ENCODE measurements at places on chromosomes 11 and 22.

GRCh38 chr11:128924510-128925249, 18.0 kb downstream of the TP53AIP1 start:
- DNase-seq, result no peak

DNA sequence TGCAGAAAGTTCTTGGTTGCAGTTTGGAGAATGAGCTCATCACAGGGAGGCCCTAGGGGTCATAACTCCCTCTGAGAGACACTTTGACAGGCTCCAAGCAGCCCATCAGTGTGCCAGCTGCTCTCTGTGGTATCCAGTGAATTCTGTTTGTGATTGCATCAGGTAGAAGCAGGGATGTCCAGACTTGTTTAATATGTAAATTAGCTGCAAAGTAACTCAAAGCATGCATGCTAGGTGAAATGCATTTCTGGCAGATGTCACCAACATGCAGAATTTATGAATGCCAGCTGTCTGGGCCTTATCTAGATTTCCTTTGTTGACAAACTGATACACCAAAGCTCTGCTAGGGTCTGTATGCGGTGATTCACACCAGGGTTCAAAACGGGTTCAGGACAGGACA, 123.6 kb upstream of the MTNR1B start:
- no peak for DNase-seq

- no peak for DNase-seq
These were observed 432 bp downstream of the TNKS1BP1 start for GRCh38 chr11:57324154-57324885.

DNA sequence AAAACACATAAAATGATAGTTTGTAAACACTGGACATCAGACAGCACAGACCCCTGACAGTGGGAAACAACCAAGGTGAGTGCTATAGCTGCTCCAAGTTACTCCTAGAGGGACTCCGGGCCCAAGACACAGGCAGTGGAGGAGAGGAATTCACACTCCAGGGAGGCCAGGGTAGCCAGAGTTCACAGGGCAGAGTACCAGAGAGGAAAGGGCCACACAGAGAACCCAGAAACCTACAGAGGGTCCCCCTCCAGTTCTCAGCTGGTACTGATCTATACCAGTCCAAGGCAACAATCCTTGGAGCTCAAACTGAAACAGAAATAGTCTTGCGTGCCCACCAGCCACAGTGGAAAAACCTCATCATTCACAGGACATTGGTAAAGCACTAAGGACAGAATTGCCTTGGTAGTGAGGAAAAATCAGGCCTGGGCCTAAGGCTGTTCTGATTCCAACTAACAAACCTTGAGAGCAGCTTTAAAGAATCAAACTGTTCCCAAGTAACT, 7.6 kb downstream of the VPS37C start:
- DNase-seq, result no peak

DNA sequence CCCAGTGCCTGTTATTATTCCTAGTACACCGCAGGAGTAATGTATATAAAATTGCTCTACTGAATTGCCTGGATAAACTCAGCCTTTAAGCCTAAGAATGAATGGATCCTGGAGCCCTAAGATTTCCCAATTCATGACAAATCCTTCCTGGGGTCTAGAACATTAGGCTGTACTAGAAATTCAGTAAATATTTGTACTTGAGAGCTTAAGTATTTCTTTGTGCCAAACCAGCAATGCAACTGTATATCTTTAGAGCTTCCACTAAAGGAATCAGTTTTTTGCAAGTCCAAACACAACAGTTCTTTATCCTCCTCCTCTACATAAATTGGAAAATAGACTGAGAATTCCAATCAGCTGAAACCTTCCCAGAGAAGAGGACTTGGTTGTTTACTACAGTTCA, 65.6 kb downstream of the FAM168A start:
- DNase-seq, result no peak

- no peak for DNase-seq
These were observed 14.8 kb downstream of the OR5B3 start for GRCh38 chr11:58391879-58392278.

GRCh38 chr11:13561860-13562259, 66.1 kb upstream of the PTH start:
- DNase-seq, result no peak

GRCh38 chr22:21082248-21082647, 36.5 kb downstream of the LRRC74B start:
- no peak for DNase-seq

DNA sequence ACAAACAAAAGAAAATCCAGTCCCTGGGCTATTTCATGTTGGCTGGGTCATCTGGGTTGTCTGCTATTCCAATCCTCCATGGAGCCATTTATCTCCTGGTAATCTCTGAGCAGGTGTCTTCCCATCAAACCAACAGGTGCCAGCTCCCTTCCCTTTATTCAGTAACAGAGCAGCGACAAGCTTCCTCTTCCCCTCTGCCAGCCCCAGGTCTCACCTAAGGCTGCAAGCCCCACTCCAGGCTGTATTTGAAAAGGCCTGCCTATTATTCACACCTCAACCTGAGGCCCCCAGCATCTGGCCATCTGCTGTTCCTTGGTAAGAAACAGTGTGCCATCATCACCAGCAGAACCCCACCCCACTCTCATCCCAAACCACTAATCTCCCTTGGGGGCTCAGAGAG, 436.2 kb downstream of the BUD13 start:
- no peak for DNase-seq

GRCh38 chr11:57263351-57263750, 26.3 kb upstream of the APLNR start:
- no peak for DNase-seq

DNA sequence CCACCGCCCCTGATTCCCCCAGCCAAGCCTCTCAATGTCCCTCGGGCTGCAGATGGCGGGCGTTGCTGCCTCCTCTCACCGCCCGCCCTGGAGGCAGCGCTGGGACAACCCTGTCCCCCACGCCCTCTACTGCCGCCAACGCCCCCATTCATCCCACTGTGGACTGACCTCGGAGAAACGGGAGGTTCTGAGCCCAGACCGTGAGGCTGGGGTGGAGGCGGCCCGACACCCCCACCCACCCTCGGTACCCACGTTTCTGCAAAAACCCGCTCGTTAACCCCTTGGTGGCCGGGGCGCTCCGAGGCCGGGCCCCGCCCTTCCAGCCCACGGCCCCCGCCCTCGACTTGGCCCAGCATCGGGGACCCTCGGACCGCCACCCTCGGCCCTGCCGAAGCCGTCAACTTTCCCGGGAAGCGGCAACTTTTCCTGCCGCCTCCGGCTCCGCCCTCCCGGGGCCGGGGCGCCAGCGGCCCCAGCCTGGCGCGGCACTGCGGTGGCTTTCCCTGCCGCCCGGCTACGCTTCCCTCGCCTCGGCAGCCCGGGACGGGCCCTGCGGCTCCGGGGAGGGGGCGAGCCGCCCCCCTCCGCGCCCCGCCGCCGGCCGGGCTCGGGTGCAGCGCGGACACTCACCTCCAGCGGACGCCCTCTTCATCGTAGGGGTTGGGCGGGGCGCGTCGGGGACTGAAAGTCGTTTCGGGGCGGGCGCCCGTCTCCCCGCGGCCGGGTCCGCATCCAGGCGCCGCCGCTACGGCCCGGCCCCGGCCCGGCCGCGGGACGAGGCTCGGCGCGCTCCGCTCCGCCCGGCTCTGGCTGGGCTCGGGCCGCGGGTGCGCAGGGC, 458 bp downstream of the RTN4R start:
- DNase-seq, result no peak

- DNase-seq, result no peak
These were observed 4.8 kb upstream of the SYT8 start for GRCh38 chr11:1830004-1830321.

DNA sequence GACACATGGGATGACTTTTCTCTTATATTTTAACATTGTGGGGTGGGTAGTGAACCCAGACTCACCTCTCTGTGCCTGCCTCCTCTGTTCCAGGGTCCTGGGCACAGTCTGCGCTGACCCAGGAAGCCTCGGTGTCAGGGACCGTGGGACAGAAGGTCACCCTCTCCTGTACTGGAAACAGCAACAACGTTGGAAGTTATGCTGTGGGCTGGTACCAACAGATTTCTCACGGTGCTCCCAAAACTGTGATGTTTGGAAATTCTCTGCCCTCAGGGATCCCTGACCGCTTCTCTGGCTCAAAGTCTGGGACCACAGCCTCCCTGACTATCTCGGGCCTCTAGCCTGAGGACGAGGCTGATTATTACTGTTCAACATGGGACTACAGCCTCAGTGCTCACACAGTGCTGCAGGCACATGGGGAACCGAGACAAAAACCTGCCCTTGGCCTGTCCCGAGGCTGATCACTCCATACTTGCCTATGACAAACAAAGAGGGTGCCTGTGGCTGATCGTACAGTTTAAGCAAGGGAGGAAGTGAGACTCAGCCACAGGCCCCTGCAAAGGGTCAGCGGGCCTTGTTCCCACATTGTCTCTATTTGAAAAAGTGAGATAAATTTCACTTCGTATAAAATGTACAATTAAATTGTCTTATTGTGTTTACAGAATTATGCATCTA, 43.7 kb upstream of the TOP3B start:
- no peak for DNase-seq

- DNase-seq, result no peak
These were observed 18.4 kb downstream of the OR51I2 start for GRCh38 chr11:5467527-5467926.

GRCh38 chr11:79060081-79060953, 380.5 kb downstream of the TENM4 start:
- no peak for DNase-seq

DNA sequence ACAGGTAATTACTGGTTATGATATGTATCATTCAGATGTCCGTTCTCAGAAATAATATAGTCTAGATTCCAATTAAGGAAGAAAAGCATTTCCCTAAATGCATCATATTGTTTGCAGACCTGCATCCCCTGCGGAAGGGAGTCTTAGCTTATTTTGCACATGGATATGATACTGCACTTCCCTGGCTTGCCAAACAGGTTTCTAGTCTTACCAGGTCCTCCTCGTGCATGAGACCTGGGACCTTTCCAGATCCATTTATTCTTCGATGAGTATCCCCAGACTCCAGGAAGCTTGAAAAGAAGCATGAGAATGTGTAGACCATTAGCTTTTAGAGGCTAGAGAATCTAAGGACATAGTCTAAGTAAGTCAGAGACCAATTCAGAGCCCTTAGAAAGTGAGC, 30.6 kb downstream of the CYB5R2 start:
- no peak for DNase-seq

GRCh38 chr11:94271885-94272372, 32.5 kb upstream of the IZUMO1R start:
- no peak for DNase-seq

GRCh38 chr22:37690901-37691504, 4.9 kb downstream of the NOL12 start:
- DNase-seq, result no peak

GRCh38 chr11:68071281-68072048, 32.6 kb downstream of the TCIRG1 start:
- DNase-seq, result no peak

DNA sequence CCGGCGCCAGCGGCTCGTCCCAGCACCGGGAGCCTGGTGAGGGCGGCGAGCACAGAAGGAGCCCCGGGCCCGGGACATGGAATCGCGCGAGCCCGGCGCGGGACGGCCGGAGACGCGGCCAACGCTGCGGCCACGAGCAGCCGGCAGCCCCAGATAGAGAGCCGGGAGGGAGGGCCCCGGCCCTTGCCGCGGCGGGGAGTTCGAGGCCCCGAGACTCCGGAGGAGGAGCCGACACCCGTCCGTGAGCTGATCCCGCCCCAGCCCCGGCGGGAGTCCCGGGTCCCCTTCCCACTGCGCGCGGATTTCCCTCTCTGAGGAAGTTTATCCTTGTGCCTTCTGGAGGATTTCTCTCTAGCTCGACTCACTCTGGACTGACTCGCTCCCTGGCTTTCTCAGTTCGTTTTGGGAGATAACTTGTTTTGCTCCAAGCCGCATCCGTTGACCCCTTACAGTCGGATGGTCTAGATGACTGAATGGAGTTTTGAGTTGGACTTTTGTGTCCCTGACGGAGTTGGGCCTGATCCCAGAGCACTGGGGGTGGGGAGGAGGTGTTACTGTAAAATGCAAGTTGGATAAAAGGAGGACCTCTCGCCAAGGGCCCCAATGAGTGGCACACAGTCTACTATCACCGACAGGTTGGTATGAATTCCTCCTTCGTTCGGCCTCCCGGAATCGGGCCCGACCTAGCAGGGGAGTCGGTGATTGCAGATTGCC, 585 bp downstream of the ARHGEF12 start:
- no peak for DNase-seq
